ENCODE measurements at places on chromosomes 5 and 9.

GRCh38 chr9:130989891-130990290, 19.1 kb upstream of the LAMC3 start:
- no peak for DNase-seq

- DNase-seq = no peak
Observed at GRCh38 chr5:14330729-14331385, 187.7 kb downstream of the TRIO start.

- DNase-seq = no peak
Observed at GRCh38 chr5:3310541-3311261, 284.9 kb upstream of the IRX1 start.

DNA sequence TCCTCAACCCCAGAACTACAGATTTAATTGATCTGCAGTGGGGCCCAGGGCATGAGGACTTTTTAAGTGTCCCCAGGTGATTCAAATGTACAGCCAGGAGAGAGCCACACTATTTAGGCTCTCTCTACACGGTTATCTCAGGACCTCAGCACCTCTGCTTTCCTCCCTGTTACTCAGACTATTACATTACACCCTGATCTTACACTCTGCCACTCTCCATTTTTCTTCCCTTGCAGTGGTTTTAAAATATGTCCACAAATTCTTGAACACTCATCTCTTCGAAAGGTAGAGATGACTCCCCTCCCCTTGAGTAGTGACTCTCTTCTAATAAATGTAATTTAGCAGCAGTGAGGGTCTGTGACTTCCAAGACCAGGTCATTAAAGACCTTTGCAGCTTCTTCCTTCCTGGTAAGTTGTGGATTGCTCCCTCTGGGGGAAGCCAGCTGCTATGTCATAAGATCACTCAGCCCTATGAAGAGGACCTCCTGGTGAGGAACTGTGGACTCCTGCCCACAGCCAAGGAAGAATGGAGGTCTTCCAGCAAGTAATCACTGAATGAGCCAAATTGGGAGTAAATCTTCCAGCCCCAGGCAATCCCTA, 87.5 kb upstream of the SSBP2 start:
- no peak for DNase-seq

DNA sequence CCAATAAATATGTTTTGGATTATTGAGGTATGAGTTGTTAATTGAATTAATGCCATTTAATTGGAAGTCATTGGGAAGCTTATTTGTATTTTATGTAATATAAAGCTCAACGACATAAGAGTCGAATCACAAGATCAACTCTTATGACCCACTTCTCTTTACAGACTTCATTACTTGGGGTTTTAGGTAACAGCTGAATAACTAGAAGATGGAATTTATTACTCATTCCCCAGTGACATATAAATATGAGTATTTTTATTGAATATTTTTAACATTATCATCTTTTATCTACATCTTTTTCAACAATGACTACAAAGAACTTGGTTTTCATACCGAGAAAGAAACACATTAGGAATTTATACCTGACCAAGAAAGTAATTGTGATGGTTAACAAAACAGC, 21.1 kb downstream of the HMGCR start:
- DNase-seq = no peak

DNA sequence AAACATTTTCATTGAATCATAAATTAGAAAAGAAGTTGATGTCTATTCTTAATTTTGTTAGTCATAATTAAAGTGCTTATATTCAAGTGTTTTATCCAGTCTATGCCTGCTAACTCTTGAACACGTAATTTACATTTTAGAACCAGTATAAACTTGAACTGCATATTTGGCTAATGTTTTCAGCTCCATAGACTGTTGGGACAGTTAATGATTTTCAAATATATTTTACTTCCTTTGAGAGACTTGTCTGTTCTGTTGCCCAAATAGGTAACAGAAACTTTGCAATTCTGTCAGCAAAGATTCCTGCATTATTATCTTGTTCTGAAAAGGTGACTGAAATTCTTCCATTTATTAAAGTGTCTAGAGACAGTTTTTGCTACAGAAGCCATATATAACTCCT, 7.8 kb downstream of the ITGA2 start:
- no peak for DNase-seq

GRCh38 chr9:14768405-14769229, 46.1 kb upstream of the CER1 start:
- DNase-seq = no peak

DNA sequence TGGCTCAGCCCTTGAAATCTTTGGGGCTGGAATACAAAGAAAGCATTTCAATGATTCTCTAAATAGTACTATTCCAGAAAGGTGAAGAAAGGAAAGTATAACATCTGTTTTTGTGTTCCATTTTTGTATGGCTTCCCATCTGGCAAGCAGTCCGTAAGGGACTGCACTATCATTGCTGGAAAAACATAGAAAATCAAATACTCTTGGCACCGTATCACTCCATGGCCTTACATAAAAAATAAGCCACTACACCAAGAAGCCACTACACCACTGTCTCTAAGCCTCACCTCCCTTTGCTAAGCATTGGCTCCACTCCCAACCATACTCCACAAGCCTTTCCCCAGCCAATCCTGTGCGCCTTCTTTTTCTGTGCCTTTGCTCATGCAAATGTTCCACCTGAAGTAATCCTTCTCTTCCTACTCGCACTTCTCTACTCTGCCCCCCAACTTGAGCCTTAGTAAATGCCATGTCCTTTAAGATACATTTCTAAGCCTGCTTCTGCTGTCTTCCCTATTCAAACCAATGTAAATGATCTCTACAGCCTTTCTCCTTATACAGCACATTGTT, 454.6 kb upstream of the TUSC1 start:
- no peak for DNase-seq

DNA sequence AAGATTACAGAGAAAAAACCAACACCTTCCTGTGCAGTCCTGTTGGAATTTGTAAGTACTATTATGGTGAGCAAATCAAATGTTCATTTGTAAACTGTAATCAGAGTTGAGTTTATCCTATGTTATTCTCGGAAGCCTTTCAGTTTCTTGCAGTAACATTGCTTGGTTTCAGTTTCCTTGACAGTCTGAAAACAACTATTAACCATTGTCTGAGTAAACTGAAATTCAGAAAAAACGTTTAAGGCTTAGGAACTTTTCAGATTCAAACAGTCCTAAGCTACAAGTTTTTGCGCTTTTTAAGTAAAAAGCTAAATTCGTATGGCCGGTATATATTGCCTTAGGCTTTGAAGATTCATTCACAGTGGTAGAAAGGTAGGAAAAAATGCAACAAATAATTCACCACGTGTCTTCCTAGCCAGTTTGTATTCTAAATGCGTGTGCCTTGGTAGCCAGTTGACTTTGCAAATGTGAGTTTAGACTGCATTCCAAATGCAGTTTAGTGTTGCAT, 2.5 kb downstream of the GPBP1 start:
- DNase-seq = no peak

DNA sequence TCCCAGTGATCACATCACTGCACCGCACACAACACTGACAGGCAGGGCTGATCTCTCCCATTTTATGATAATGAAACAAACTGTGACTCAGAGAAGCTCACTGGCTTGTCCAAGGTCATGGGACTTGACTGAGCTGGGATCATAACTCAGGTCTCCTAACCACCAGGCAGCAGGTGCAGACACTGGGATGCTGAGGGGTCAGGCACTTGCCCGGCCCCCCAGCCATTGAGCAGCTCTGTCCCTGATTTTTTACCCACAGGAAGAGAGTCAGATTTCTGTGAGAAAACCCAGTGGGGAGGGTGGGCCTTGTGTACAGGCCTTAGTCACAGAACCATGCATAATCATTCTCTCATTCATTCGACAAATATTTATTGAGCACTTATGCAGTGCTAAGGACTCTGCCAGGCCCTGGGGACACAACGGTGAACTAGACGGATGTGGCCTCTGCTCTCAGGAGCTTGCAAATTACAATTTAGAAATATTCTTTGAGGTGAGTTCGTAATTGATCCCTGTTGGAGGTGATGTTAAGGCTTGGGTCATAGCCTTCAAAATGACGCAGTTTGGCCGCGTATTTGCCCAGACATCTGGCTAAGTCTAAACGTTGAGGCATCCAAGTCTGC, 54.5 kb upstream of the TGFBR1 start:
- no peak for DNase-seq

GRCh38 chr5:35790457-35790822, 66.3 kb upstream of the IL7R start:
- DNase-seq = no peak

- no peak for DNase-seq
Observed at GRCh38 chr5:62124266-62124665, 181.7 kb upstream of the KIF2A start.

DNA sequence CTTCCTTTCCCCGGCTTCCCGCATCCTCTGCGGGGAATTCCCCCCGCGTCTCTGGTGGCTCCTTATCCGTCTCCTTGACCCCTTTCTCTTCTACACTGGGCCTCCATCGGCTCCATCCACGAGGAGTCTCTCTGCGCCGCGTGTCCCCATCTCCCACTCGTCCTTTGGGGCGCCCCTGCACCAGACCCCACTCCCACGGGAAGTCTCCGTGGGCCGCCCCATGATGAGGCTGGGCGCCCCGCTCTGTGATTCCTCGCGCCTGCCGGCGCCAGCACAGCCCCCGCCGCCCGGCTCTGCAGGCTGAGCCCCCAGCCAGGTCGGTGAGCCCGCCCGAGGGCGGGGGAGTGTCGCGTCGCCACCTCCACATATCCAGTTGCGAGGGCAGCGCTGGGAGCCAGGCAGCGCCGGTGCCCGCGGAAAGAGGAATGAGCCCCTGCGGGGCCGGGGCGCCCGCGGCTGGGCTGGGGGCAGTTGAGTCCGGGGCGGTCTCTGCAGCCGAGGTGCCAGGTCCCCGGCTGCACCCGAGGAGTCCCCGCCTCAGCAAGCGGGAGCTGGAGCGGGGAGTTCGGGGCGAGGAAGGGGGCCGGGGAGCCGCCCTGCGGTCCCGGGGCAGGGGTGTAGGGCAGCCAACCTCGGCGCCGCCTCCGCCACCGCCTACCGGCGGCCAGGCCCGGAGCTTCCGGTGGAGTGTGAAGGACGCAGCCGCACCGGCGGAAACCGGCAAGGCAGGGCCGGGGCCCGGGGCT, 2.1 kb upstream of the TRAF1 start:
- DNase-seq = no peak

- no peak for DNase-seq
Observed at GRCh38 chr9:96344458-96345180, 38.9 kb downstream of the SLC35D2 start.

GRCh38 chr5:137627706-137628105, 108.2 kb downstream of the KLHL3 start:
- DNase-seq = no peak

DNA sequence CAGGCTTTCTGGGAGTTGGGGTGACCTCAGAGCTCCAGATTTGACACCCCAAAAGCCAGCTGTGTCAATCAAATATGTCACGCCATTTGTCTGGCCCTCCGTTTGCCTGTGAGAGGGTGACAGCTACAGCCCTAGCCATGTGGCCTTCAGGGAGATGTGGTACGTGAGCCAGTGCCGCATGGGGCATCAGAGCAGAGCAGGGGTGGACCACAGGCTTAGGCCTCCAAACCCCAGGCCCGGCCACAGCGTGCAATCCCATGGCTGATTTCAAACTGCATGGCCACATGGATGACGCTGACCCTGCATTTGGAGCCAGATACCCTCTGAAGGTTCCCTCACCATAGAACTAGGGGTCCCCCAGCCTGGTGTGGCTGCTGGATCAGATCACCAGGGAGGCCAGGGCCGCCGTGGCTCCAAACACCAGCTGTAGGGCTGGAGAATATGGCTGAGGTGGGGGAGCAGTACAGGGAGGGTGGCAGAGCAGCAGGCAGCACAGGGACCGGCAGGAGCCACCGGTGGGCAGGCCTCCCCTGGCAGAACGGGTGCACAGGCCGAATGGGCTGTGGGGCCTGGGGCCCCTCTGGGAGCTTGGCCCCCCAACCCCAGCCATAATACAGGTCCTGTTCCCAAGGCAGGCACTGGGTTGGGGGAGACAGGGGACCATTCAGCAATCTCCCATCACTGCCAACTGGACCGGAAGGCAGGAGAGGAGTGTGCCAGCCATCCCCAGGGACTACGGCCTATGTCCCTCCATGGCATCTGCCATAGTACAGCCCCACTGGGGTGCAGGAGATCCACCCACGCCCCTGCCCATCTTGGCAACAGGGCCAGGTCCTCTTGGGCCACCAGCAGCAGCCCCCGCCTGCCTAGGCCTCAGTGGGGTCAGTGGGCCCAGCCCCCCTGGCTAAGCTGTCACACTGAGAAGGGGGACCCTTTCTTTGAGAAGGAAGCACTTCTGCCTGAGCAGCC, 1.5 kb downstream of the SAPCD2 start:
- no peak for DNase-seq

GRCh38 chr9:105877721-105878120, 183.4 kb downstream of the TMEM38B start:
- no peak for DNase-seq

- no peak for DNase-seq
Observed at GRCh38 chr5:116772152-116772501, 197.5 kb upstream of the SEMA6A start.

- no peak for DNase-seq
Observed at GRCh38 chr5:513216-514100, 10.8 kb downstream of the SLC9A3 start.

All from stimulated activated CD8-positive, alpha-beta memory T cell treated with anti-CD3 and anti-CD28 coated beads, Interleukin-4, amount 100 ng/mL, for 4 hours (primary cell).